ENCODE measurements at places on chromosomes 2 and 18.

DNA sequence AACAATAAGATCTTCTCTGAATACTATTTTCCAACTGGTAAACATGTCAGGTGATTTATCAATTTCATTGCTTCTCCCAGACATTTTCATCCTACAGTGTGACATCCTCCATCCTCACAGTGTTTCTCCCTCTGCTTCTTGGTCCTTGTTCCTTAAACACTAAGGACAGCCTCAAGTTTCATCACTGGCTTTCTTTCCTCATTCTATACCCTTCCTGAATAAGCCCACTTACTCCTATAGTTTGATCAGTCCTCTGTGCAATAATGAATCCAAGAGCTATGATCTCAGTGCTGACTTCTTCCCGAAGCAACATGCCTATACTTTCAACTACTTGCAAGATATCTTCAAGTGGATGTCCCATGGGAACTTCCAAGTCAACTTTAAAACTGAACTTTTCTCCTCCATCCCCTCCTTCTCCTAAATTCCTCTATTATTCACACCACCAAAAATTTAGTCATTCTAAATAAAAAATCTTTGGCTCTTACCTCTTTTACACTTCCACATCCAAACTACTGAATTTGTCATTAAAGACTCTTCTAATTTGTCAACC is 87.6 kb downstream of the FAM228A start:
- DNase-seq = no peak

DNA sequence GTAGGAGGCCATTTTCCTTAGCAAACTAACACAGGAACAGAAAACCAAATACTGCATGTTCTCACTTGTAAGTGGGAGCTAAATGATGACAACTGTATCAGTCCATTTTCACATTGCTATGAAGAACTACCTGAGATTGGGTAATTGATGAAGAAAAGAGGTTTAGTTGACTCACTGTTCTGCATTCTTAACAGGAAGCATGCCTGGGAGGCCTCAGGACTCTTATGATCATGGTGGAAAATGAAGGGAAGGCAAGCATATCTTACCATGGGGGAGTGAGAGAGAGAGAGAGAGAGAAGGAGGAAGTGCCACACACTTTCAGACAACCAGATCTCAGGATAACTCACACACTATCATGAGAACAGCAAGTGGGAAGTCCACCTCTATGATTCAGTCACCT is 105.3 kb downstream of the PARD3B start:
- DNase-seq = no peak

DNA sequence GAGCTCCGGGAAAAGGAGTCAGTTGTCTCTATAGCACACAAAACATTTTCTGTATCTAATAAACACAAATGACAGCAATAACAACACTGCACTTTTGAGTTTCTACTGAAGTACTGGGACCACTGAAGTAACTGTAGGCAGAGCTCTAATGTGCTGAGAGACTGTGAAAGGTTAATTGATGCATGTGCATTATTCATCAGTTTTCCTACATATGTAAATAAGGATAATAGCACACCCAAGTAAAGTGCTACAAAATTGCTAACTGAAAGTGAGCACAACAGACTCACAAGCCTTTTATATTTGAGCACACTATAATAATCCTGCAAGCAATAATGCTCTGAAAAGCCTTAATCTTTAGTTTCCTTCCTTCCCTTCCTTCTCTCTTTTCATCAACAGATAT is 1051.6 kb downstream of the LRP1B start:
- no peak for DNase-seq

GRCh38 chr2:159468257-159468656 is 148.1 kb downstream of the BAZ2B start:
- DNase-seq = no peak

Data from stimulated activated CD8-positive, alpha-beta memory T cell treated with anti-CD3 and anti-CD28 coated beads, Interleukin-4, amount 100 ng/mL, for 48 hours (primary cell).